Stimulated activated naive CD4-positive, alpha-beta T cell treated with Interleukin-2 at 50 U/mL for 16 hours (primary cell): ENCODE measurements at places on chromosomes 2 and 18.

DNA sequence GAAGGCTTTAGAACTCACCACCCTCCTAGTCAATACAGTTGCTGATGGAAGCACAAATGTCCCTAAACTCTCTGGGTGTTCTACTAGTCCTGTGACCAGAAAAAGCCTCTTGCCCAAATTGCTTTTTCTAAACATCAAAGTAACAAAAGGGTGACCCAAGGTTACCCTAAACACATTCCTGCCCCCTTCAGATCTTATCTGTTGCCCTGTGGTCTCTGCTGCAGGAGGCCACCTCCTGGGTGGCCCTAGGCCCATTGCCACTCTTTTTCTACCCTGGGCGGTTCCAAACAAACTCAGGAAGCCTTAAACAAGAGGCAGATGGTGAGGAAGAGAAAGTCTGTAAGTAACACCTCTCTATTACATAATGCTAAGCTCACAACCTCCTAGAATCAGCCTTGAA is 3.3 kb downstream of the RNF152 start:
- no peak for DNase-seq

- DNase-seq = no peak
These were observed 103.9 kb upstream of the DCC start for GRCh38 chr18:52236131-52236530.

DNA sequence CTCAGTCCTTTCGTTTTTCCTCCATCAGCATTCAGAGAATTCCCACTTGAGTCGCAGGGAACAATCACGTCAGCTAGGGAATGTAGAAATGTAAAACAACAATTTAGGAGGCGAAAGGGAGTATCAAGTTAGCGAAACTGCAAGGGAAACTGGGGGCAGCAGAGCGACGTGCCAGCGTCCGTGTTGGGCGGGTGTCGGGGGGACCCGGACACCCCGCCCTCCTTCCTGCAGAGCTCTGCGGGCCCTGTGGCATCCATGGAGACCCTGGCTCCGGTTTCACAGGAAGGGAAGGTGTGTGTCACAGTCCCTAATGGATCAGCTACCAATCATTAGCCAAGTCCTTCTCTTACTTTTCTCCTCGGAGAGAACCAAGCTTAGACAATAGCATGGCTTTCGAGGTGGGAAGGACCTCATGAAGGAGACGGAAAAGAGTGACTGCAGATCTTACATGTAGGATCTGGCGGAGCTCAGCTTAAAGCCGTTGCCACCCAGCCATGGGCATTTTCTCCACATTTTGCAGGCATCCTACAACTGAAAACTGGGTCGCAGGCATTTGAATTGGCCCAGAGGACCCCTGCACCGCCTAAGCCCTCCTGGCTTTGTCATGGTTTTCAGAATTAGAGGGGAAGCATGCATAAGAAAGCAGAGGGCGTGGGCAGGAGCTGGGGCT is 33.7 kb downstream of the SOX11 start:
- no peak for DNase-seq

GRCh38 chr2:109242210-109242653 is 113.2 kb downstream of the SH3RF3 start:
- DNase-seq = no peak
